ENCODE measurements at places on chromosomes 7 and 10.

- no peak for DNase-seq
Observed at GRCh38 chr10:110739811-110740271, 95.7 kb downstream of the RBM20 start.

GRCh38 chr10:104307576-104308438 is 30.5 kb downstream of the ITPRIP start:
- no peak for DNase-seq

GRCh38 chr7:99719996-99720769 is 14.8 kb downstream of the CYP3A7 start:
- no peak for DNase-seq

- DNase-seq: no peak
Observed at GRCh38 chr10:75532253-75532924, 101.0 kb downstream of the LRMDA start.

GRCh38 chr10:89481662-89482061 is 53.7 kb downstream of the SLC16A12 start:
- DNase-seq: no peak

- no peak for DNase-seq
Observed at GRCh38 chr7:116534790-116535189, 10.0 kb downstream of the CAV1 start.

- peak; percentile 46 for DNase-seq
Observed at GRCh38 chr7:122136078-122136477, 8.0 kb downstream of the AASS start.

GRCh38 chr10:80176526-80176925 is 28.8 kb downstream of the ANXA11 start:
- no peak for DNase-seq

DNA sequence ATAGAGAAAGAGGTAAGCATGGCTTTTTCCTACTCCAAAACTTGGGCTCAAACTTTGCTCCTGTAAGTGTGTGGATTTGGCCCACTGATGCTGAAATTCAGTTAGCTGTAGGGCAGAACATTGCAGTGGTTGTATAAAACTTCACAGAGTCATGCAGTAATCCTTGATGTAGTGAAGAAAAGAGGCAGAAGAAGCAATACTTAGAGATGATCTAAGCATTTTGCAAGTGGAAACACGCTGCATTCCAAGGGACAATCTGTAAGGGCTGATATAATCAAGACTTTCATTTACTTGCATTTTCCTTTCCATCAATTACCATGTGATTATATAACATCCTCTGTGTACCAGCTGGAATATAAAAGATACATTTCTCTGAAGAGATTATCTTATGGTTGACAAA is 338.8 kb downstream of the DNAJB9 start:
- no peak for DNase-seq

DNA sequence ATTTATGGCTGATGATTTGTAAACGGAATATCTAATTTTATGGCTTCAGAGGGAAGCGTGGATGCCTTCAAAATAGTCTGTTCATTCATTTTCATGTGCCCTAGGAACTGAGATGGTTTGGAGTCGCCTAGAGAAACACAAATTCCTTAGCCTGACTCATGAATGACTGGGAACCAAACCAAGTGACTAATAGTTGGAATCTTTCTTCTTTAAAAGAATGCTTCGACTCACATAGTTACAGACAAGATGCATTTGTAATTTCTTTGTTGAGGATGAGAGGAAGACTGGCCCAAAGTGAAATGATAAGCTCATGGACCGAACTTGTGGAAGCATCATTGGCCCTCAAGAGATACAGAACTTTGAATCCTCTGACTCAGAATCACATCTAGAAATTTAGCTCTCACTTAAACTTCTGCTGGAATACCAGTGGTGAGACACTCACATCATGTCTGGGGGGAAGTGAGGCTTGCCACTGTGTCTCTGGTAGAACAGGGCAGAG is 1107.2 kb downstream of the NRG3 start:
- DNase-seq: no peak

- DNase-seq: no peak
Observed at GRCh38 chr10:88138319-88138848, 275.0 kb downstream of the PTEN start.

GRCh38 chr7:38189231-38189938 is 11.3 kb downstream of the STARD3NL start:
- DNase-seq: no peak

DNA sequence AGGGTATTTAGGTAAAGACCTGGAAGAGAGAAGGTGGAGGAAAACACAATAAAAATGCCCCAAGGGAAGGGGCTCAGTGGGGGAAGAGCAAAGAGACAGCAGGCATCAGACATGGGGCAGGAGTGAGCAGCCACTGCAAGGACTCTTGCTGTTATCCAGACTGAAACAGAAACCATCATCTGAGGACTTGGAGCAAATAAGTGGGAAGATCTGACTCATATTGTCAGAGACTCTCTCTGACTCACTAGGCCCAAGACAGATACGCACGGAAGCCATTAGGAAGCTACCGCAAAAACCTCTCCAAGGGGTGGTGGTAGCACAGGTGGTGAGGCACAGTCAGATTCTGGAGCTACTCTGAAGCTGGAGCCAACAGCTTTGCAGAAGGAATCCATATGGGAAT is 110.7 kb downstream of the RNF32 start:
- DNase-seq: no peak

Measured in spinal cord (tissue), 10 donors.